ENCODE measurements at places on chromosomes 1 and 21.

DNA sequence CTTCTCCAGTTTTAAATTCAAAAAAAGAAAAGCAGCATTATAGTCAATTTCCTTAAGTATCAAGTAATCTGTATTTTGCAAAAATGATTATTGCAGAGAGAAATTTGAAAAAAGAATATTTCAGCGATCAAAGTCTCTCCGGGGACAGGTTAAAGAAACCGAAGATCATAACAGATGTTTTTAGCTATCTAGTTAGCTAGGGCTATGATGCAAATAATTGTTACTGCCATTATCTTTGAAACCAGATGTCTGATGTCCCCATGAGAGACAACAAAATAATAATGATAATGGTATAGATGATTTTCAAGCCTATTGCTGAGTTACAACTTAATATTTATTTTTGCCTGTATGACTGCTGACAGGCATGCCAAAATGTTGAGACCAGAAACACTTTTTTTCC is 1326.0 kb downstream of the PLA2G4A start:
- DNase-seq, result no peak

DNA sequence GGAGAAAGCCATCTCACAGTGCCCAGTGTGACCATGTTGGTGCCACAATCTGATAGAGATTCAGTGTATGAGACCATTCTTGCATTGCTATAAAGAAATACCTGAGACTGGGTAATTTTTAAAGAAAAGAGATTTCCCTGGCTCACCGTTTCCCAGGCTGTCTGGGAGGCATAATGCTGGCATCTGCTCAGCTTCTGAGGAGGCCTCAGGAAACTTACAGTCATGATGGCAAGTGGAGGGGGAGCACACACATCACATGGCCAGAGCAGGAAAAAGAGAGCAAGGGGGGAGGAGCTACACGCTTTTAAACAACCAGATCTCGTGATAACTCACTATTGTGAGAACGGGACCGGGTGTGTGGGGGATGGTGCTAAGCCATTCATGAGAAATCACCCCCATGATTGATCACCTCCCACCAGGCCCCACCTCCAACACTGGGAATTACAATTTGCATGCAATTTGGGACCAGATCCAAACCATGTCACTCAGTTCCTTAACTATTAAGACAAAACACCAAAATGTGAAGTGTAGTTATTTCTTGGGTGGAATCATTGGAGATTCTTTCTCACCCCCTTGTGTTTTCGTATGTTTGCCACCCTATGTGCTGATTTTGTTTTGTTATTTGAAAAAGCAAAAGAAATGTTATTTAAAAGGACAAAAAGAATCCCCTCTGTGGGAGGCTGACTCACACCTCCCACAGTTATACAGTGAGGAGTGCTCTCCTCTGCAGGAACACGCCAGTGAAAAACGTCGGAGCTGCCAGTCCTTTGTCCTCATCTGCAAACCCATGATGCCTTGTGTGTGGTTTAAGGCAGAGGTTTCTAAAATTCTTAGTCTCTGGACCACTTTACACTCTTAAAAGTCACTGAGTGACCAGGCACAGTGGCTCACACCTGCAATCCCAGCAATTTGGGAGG is 46.9 kb upstream of the IFNLR1 start:
- no peak for DNase-seq

DNA sequence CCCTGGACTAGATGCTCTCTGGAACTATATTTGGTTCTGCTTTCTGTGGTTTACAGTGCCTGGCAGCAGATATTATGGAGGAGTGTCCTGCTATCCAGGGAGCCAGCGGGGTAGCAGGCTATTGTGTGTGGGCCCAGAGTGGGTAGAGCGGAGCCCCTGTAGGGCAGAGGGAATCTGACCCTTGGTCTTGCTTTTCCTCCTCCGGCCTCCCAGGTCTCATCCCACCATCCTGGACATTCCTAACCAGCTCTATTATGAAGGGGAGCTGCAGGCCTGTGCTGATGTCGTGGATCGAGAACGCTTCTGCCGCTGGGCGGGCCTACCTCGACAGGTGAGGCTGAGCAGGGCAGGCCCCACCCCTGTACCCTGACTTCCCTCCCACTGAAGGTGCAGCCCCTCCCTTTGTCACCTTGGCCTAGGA is 9.1 kb downstream of the RHOC start:
- DNase-seq, result no peak

DNA sequence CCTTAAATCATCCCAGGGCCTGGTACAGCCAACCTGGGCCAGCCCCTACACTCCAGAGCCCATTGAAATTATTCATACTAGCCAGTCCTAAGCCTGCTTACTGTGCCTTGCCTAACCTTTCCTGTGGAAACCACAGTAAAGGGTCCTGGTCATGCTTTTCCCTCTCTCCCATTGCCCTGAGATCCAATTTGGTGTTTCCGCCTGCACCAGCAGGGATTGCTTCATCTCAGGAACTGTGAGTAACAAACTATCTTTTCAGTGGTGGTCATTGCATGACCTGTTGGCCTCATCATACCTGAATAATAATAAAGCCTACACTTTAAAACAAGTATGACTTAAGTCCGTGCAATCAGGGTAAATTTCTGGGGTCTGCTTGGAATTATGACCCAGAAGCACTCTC is 18.7 kb upstream of the GALNT2 start:
- no peak for DNase-seq

DNA sequence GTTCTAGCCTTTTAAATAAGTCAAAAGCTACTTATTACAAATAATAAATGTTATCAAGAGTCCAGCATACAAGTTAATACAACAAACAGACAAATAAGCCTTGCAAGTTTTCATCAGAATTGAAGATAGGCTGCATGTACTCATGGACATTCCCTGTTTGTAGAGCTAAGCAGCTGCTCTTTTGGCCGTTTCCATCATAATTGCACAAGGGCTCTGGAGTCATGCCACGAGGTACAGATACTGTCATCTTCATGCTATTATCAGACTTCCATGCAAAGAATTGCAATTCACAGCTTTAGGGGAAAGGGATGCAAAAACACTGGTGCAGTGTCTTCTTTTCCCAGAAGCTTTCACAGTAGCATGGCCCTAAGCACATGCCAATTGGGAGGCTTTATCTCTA is 52.8 kb upstream of the TBX15 start:
- DNase-seq, result no peak

DNA sequence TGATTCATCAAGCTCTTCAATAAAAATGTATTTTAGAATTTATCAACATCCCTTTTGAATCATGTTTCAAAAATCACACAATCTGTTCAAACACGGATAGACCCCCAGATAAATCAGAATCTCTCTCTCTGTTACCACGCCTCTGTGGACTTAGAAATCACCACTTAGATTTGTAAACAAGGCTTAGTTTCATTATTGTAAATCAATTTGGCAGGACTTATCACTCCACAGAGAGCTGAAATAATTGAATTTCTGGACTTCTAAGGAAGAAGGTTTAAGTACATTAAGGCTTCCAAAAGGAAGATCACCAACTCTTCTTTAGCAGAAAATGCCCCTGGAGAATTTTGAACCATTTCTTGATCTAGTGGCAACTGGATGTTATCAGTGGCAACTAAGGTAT is 100.4 kb downstream of the APP start:
- no peak for DNase-seq

GRCh38 chr1:184088037-184088436 is 36.5 kb downstream of the TSEN15 start:
- DNase-seq, result no peak

- DNase-seq, result no peak
Measured at GRCh38 chr1:31869449-31869848, 53.6 kb upstream of the SPOCD1 start.

DNA sequence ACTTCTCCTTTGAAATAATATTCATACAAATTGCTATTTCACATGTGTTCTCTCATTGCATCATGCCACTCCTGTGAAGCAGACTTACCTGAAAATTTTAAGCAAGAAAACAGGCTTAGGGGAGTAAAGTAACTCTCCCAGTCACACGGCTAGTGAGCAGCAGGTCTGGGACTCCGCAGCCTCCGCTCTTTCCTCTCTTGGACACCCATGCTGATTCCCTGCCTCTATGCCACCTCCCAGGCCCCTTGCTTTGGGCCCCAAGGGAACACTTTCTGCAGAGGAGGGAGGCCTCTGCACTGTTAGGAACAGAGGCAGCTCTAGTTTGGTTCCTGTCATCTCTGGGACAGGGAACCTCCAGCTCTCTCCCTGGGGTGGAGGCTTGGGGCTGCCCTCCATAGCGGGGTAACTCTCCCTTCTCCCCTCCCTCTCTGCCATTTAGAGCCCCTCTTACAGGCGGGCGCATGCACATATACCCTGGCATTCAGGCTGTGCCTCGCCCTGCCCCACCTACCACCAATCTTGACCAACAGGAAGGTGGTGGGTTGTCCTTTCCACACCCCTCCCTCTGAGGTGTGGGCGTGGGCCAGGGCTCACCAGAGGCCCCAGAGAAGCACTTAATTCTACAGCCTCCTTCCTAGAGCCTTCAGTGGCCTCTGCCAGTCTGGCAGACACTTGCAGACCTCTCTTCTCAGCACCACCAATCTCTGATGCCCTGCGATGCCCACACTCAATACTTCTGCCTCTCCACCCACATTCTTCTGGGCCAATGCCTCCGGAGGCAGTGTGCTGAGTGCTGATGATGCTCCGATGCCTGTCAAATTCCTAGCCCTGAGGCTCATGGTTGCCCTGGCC is at the start of gene RXFP4:
Gene RXFP4 (plus strand): TSS at position 646 of the 852 bp plus-strand sequence. CDS start 72 bp downstream, at position 718.
- no peak for DNase-seq

DNA sequence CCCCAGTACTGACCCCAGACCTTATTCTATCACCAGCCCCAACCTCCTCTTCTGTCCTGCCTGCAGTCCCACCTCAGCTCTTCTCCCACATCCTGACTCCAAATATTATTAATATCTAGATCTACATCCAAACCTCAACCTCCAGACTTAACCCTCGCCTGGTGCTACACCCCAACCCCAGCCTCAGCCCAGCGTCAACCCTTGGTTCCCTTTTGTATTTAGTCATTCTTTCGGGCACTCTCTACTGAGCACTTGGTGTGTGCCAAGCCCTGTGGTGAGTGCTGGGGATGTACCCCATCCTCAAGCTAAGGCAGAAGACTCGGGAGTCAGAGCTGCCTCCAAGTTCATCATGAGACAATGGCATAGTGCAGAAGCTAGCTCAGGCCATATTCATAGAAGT is 1.1 kb downstream of the SHISAL2A start:
- DNase-seq, result no peak

GRCh38 chr21:32484706-32485380 is 72.3 kb downstream of the EVA1C start:
- DNase-seq, result no peak

DNA sequence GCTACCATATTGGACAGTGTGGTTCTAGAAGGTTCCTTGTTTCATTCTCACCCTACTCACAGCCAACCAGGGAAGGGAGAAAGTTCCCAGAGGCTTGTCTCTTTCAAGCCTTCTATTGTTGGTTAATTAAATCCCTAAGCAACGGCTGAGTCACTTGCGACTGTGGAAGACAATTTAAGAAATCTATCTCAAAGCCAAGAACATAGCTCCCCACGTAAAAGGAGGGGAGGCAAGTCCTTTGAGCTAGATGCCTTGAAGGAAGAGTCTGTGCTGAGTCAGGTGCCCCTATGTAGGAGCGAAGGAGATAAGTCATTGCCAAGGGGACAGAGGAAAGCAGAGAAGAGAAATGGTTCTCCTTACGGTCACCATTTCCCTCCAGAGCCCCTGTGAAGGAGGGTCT is 79.4 kb upstream of the PPP2R5A start:
- DNase-seq, result no peak

DNA sequence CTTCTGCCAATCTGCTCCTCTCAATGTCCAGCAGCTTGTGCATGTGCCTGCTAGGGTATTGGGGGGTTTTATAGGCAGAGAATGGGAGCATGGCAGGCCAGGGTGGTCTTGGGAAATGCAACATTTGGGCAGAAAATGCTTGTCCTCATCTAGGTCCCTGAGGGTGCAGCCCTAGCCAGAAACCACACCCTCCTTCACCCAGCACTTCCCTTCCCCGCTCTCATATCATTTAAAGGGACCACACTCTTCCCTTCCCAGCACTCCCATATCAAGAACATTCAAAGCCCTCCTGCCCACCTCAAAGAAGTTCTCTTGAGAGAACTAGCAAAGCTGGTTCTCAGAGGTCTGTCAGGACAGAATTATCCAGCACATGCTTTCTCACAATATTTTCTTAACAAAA is 62.1 kb downstream of the HSD3B1 start:
- no peak for DNase-seq

DNA sequence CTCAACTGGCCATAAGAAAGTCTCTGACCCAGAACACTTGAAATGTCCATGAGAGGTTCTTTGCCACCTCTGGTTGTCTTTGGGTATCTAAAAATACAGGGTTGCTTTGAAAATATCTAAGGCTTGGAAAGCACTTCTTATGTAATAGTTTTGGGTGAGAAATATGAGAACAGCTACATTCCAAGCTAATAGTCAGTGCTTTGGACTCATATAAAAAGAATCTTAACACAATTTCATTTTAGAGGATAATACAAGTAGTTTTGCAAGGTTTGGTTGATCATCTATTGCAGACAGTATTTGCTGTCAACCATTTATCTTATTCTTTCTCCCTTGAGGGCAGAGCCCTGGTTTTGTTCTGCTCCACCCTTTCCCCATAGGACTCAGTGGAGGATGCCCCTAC is 207.5 kb downstream of the KCNK2 start:
- DNase-seq, result no peak

- DNase-seq, result no peak
Measured at GRCh38 chr1:153347856-153348255, 785 bp downstream of the PGLYRP4 start.

GRCh38 chr1:204791453-204792353 is 79.0 kb upstream of the NFASC start:
- DNase-seq, result peak; percentile 80

DNA sequence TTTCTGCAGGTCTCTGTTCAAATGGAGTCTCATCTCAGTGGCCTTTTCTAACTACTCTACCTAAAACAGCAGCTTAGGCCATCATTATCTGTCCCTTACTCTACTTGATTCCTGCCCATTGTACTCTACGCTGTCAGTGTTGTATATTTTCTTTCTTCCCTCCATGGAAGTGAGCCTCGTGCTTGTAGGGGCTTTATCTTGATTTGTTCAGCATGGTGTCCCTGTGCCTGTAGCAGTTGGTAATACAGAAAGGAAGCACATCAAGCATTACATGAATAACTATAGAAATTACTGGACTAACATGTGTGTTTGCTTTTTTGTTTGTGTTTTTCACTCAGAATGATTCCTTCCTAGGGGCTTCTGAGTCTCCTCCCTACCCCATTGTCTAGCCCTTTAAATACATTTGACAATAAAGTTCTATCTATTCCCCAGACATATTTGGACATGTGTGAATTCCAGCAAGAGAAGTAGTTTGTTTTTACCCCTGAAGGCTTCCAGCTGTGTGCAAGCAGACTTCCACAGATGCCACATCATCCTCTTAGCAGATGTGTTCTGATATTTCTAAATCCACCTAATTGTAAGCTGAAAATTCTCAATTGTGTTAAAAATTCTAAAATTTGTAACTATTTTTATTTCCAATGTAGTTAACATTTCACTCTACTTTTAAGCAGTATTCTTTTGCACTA is 40.3 kb downstream of the PRMT2 start:
- no peak for DNase-seq

GRCh38 chr1:224800486-224801119 is 128.9 kb upstream of the DNAH14 start:
- DNase-seq, result no peak

GRCh38 chr1:60280819-60281218 is 207.2 kb upstream of the C1orf87 start:
- no peak for DNase-seq

Data from activated CD4-positive, alpha-beta T cell treated with anti-CD3 and anti-CD28 coated beads for 24 hours (primary cell).